ENCODE measurements at places on chromosomes 5 and 9. TPM values are rescaled to one million over a fixed set of nuclear protein-coding genes. Genes with fewer than 3 reads are reported as not detected.

DNA sequence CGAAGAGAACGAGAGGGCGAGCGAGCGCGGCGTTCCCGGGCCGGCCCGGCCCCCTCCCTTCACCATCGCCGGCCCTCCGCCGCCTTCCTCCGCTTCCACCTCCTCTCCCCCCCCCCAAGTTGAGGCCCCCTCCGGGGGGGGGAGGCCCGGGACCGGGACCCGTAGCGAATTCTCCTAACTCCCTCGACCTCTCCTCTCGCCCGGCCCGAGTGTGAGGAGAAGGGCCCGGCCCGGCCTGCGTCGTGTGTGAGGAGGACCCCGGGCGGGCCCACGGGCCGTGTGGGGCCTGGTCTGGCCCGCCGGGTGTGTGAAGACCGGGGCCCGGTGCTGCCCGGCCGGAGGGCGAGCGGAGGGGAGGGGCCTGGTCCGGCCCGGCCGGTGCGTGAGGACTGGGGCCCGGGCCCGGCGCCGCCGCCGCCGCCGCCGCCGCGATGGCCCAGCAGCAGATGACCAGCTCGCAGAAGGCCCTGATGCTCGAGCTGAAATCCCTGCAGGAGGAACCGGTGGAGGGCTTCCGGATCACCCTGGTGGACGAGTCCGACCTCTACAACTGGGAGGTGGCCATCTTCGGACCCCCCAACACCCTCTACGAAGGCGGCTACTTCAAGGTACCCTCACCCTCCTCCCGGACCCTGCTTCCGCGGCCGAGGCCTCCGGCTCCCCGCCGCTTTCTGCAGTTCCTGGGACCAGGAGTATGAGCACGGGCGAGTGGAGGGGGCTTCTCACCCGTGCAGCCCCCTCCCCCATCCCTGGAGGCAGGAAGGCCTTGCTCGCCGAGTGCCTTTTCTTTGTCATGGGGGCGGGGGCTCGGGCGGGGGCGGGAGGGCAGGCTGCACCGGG, 587 bp downstream of the UBE2R2 start:
- DNase-seq = peak; percentile 75

DNA sequence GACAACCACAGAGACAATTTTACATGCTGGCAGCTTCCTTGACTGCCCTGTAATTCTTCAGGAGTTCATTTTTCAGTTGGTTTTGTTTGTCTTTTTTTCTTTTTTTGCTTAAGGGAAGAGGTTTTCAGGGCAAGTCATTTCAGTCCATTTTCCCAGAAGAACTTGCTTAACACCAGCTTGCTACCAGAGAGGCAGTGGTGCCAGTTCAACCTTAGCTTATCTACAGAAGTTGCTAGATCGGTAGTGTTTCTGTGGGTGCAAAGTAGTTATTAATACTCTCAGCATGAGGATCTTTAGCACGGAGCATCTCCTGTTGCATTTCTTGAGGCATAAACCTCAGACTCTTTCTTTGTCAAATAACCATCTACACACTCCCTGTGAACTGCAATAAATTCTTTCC, 1.1 kb downstream of the SPEF2 start:
- no peak for DNase-seq

DNA sequence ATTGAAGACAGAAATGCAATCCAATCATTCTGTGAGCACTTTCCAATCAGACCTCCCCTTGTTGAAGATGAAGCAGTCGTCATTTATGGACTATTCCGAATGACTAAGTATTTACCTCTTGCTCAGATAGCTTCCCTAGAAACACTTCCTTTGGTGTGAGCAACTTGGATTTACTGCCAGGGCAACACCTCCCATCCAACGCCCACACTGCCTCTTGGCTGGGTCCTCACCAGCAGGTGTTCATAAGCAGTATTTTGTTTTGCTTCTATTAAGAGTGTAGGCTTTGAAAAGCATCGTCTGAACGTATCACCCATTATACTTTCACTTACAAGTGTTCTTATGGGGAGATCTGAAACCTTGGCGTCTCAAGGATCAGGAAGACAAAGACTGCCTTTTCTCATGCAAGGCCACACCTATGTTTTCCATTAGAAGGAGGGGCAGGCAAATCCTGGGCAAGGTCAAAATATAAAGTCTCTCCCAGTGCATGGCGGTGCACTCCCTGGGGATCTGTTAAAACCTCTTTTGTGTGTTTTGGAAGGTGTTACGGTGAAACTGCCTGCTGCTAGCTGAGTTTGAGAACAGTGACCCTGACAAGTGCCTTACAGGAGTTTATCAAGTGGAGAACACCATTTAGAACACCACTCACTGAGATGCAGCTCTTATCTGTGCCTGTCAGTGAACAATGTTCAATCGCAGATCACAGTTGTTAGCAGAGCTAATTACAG, 10.6 kb upstream of the MARCHF3 start:
- DNase-seq = no peak

GRCh38 chr9:27329291-27329690, 32.3 kb upstream of the EQTN start:
- DNase-seq = no peak

DNA sequence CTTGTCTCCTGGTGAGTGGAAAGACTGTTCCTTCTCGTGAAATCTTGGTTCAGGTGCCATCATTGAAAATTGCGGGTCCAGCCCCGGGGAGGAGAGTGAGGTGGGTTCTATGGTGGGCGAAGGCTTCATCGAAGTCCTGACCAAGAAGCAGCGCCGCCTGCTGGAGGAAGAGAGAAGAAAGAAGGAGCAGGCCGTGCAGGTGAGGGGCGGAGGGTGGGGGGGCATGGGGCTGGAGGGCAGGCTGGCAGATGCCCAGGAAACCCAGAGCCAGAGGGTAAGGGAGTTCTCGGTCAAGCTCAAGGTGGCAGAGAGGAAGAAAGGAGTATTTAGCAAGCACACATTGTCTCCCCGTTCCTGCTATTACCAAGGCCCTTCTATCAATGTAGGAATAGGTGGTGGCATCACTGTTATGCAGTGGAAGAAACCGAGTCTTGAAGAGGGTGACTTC, 24.3 kb upstream of the POMT1 start:
- DNase-seq = peak; percentile 61

- no peak for DNase-seq
Observed at GRCh38 chr9:91930475-91930874, 19.6 kb downstream of the ROR2 start.

DNA sequence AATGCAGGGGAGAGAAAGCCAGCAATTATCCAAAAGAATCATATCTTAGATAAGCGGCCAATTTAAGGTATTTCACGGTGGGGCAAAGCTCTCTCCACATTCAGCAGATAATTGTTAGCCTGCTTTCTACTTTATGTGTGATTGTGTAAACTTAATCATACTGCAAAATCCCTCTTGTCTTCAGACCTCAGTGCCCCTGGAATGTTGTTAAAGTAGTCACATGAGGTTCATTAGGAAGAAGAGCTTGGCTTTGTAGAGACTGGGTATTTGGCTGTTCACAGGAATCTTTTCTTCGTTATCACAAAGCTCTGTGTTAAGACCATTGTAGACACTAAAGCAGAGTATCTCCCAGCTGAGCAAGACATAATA, 127.0 kb downstream of the RFK start:
- no peak for DNase-seq

DNA sequence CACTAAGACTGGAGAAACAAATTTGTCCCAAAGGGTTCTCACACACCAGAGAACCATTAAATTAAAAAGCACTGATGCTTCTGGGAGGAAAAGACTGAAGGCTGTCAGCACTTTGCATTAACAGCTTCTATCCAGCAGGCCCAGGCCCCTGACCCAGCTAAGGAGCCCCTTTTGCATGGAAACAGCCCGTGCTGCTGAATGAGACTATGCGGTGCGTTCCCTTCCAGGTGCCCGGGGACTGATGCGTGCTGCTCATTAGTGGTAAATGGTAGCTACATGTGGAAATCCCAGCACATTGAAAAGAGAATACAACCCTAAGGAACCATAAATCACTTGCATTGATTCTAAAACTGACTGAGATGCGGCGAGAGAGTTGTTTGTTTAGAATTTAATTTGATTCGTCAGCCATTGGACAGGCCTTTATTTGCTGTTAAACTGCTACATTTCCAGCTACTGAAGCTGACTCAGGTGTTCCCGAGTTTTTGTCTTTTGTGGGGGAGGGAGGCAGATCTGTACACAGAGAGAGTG, 351.0 kb upstream of the SLC24A2 start:
- DNase-seq = no peak

DNA sequence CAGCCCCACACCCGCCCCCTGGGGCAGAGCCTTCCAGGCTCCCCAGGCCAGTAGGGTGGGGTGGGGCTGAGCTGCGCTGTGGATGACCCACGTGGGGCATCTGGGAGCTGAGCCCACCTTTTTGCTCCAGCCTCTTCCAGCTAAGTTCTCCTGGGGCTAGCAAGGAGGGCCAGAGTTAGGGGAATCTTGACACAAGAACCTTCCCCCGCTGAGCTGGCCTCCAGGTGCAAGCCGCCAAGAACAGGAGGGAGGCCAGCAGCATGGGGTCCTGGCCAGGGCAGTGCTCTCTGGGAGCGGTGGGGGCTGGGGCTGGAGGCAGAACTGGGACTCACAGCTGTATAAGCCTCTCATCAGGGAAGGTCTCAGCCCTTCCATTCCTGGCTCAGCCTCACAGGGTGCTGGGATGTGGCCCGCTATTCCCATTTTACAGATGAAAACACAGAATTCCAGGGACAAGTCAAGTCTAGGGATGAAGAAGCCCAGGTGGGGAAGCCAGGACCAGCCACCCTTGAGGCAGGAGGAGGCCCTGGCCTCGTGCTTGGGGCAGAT, 21.5 kb downstream of the SARDH start:
- no peak for DNase-seq

DNA sequence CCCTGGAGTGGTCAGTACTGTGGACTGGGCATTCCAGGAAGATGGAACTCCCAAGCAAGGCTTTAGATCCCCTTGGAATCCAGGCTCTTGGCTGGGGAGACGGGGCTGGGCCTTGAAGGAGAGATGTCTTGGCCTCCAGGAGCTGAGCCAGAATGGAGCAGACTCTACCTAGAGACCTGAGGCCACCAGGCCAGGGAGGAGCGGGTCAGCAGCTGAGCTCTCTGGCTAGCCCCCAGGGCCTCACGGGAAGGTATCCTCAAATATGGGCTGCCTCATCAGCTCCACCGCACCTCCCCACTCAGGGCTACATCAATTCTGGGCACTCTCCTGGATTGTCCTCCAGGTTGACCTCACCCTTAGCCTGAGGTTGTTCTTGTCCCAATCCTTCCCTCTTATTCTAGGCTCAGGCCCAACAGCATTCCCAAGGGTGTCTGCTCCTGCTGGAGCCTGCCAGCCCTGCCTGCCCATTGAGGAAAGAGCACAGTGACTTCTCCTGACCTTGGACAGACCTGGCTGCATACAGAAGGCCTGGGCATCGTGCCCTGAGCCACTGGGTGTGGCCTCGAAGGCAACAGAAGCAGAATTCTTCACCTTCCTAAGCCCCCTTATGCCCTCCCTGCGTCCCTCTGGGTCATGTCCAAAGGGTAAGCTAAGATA, 3.0 kb upstream of the PDLIM4 start:
- peak; percentile 7 for DNase-seq

UGT3A2 gene
- polyA plus RNA-seq = not detected

MSX2 gene
- polyA plus RNA-seq = 0.83 TPM

PCDHGC4 gene
- 0.32 TPM for polyA plus RNA-seq

ZNF454 gene
- polyA plus RNA-seq = 3.2 TPM
